ENCODE measurements at places on chromosomes 1 and 21.
A peak's percentile ranks its signal among the peaks of the same experiment; 100 is the strongest.

- DNase-seq: no peak
Observed at GRCh38 chr21:42183374-42184266, 35.3 kb upstream of the ABCG1 start.

DNA sequence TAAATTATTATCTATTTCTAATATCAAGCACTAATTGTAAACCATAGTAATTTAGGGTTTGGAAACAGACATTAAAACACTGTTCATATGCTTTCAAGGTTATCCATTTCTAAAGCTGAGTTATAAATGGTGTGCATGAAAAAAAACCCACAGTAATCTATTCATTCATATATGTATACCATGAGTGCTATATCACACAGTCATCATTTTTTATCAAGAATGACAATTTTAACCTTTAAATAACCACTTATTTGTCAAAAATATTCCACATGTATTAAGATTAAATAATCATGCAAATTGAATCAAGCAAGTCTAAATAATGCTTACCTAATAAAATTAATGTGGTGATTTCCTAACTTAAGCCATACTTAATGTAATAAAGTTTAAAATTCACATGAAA is 6.0 kb downstream of the ZSWIM5 start:
- no peak for DNase-seq

- DNase-seq: no peak
Observed at GRCh38 chr1:64251971-64252370, 48.5 kb downstream of the UBE2U start.

DNA sequence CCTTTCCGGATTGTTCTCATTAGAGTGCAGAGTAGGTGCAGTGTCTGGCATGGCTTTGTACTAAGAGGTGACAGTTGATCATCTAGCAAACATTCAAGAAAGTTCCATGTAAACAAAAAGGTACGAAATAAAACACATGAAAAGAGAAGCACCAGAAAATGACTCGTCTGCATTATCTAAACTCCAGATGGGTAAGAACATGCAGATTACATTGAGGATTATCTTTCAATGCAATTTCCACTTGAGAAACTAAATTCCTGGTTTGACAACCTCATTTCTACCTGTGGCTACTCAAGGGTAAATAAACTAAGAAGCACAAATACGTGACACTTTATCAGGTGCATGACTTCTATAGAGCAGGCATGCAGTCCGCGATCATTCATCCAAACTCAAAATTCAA is 17.6 kb downstream of the SLC30A10 start:
- no peak for DNase-seq

DNA sequence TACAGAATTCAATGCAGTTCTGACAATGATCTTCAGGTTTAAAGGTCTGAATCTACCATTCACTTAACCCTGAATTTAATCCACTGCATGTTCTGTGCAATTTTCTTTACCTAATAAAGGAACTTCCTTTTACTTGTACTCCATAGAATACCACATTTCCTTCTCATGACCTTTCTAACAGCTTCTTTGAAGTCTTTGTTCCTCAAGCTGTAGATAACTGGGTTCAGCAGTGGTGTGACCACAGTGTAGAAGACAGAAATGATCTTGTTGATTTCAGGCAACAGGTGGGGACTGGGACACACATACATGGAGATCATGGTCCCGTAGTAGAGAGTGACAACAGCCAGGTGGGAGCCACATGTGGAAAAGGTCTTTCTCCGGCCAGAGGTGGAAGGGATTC is 878 bp downstream of the OR11L1 start:
- no peak for DNase-seq

- DNase-seq: no peak
Observed at GRCh38 chr21:16070207-16070651, 340.4 kb downstream of the USP25 start.

DNA sequence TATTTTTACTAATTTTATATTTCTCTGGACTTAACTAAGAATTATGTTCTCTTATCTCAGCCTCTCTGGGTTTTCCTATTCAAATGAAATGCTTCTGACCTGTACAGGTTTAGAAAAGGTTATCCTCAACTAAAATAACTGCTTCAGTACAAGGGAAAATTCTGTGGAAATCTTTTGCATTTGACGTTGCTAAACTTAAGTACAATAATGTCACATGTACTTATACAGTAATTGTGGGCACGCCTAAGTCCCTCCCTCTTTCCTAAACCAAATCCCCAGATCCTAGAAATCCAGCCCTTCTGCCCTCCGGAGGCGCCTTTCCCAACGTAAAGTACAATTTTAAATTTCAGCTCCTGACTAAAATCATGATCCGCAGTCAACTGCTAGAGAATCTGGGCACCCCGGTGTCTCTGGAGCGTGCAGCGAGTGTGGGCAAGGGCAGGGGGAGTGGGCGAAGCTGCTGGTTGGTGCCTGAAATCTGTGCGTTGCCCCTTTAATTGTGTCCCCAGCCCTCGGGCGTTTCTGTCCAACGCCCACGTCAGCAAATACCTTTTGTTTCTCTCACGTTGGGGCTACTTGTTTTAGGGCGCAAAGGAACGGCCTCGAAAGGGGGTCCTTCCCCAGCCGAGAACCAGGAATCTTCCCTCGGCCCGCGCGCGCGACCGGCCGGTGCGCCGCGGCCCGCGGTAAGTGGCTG is at the start of gene ZBTB8A:
Gene ZBTB8A (plus strand): TSS at position 541 of the 697 bp plus-strand sequence. CDS start 53,505 bp downstream, outside the sequence.
- DNase-seq: no peak

DNA sequence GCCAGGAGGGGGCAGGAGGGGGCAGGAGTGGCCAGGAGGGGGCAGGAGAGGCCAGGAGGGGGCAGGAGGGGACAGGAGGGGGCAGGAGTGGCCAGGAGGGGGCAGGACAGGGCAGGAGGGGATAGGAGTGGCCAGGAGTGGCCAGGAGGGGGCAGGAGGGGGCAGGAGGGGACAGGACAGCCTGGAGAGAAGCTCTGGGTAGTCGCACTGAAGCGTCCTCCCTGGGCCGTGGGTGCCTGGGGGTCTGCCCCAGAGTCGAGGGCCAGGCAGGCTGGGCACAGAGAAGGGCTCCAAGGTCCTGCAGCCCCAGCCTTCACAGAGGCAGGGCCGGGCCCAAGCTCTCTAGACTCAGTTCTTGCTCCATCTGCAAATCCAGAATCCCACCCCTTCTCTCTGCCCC is 22.9 kb downstream of the MEGF6 start:
- no peak for DNase-seq

DNA sequence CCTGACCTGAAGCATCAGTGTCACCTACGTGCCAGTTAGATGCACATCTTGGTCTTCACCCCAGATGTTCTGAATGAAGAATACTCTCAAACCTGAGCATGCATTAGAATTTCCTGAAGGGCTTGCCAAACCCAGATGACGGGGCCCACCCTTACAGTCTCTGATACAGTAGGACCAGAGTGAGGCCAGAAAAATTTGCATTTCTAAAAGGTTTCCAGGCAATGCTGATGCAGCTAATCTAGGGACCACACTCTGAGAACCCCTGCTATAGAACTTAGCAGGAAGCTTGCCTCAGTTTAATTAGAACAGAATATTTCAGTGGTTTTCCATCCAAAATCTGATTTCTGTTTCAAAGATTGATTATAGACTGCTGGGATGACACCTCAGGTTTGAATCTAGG is 9.9 kb upstream of the CTBS start:
- DNase-seq: no peak

DNA sequence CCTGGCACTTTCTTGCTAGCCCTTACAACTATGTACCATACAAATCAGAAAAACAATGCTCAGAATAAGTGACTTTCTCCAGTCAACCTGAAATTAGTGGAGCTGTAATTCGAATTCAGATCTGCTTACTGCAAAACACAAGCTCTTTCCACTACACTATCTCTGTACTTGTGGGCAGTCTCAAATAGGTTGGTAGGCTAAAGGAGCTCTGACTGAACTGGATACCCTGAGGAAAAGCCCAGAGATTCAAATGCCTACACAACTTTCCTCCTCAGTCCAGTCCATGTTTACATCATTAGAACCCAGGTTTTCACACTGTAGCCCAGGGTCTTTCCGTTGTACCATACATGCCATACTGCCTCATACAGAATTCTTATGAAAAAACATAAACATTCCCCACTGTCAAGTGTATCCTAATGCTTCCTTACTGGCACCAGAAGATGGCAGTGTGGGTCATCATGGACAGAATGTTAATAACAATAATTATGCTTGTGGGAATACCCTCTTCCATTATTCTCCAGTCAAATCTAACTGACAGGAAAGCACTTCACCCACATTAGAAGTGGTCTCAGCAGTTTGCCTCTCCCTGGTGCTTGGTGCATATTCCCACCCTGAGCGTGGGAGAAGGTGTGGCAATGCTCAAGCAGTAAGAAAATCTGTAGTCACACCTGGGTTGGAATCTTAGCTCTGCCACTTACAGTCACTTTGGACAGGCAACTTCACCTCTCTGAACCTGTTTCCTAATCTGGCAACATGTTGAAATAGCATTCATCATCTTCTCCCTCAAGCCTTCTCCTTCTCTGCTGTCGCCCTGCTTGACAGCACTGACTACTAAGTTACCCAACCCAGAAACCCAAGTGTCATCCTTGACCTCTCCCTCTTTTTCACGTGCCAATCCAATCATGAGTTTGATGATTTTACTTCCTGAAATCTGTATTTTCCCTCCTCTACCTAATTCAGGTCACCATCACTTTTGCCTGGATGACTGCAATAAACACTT is 14.4 kb upstream of the ZFYVE9 start:
- no peak for DNase-seq

GRCh38 chr1:226786550-226786949 is 47.5 kb upstream of the ITPKB start:
- DNase-seq: no peak

GRCh38 chr1:162951553-162952315 is 90.8 kb upstream of the CCDC190 start:
- DNase-seq: no peak

- no peak for DNase-seq
Observed at GRCh38 chr1:98264727-98265126, 343.9 kb upstream of the DPYD start.

- DNase-seq: no peak
Observed at GRCh38 chr1:83619170-83619896, 379.6 kb downstream of the TTLL7 start.

- DNase-seq: no peak
Observed at GRCh38 chr21:34595457-34595856, 19.5 kb downstream of the RCAN1 start.

DNA sequence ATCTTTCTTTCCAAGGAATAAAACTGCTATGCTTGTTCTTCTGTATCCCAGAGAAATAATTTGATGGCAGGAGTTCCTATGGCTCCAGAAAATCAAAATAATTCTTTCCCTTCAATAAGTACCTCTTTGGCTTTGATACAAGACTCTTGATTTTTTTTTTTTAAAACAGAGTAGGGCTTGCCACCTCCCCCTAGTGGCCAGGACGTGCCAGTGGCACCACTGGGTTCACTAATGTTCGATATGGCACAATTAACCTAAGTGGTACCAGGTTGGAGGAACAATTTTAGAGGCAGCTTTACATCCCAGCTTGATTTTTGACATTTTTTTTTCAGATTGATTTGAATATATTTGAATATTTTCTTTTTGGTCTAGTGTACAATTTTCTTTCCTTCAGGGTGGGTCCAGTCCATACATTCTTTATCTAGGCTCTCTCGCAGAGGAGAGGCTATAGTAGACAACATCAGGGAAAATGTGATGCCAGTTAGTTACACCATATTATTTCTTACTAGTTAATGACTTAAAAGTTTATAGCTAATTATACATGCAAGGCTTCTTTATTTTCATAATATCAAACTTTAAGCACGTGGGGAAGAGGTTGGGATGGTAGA is 330.9 kb downstream of the S1PR1 start:
- peak; percentile 3 for DNase-seq

DNA sequence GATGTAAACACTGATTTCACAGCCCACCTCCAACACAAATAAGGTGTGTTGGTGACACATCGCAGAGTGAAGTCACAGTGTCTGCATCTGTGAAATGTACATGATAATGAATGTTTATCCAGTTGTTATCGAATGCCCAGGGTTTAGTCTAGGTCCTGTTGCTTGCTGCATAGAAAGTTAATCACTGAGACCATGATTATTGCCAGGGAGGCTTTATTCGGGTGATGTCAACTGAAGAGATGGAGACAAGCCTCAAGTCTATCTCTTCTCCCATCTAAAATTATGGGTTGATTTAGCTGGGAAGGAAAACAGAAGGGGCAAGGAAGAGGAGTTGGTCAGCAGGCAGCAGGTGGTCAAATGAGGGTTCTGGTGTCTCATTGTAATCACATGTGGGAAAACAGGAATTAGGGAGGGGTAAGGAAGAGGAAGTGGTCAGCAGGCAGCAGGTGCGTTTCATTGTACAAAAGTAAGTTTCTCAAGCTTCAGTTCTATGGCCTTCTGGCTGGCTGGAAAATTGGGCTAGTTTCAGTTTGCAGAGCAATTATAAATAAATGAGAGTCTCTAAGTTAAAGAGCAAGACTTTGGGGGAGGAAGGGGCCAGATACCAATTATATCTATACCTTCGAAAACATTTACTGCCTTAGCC is 146.3 kb upstream of the DNAH14 start:
- no peak for DNase-seq

DNA sequence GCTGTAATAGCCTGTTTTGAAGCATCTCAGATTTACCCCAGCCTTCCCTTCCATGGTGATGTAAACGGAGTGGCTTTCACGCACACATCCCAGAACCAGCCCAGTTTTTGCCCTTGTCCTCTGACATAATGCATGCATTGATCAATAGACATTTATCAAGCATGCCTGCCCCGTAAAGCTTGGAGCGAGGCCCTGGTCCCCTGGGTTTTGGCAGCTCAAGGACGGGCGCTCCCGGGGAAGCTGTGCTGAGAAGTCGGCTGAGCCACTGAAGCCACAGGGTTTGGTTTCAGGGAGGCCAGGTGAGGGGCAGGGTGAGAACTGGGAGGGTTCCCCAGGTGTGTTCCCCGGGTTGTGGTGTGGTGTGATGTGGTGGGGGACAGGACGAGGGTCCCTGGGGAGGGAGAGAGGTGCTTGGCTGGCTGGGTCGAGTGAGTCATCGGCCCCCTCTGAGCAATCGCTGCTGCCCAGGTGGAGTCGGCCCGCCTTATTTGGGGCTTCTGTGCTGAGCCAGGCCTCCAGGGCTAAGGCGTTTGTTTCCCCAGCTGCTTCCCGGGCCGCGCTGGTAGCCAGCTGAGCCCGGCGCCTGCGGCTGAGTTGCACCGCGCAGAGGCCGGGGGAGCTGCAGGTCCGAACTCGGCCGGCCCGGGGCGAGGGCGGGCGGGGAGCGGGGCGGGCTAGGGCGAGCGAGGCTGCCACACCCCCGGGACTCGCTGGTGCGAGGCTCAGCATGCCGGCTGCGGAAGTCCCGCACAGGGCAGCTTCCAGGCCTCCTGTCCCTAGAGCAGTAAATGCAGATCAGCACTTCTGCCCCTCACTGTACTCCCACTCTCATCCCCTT is 23.6 kb downstream of the ATP2B4 start:
- peak; percentile 87 for DNase-seq

DNA sequence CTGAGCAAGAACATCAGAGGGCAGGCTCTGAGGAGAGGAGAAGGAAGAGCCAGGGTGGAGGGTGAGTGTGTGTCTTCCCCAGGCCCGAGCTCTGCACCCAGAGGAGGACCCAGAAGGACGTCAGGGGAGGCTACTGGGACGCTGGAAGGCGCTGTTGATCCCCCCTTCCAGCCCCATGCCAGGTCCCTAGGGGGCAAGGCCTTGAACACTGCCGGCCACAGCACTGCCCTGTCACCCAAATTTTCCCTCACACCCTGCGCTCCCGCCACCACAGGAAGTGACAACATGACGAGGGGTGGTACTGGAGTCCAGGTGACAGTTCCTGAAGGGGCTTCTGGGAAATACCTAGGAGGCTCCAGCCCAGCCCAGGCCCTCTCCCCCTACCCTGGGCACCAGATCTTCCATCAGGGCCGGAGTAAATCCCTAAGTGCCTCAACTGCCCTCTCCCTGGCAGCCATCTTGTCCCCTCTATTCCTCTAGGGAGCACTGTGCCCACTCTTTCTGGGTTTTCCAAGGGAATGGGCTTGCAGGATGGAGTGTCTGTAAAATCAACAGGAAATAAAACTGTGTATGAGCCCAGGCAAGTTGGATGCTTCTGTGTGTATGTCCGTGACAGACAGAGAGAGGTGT is 17.1 kb downstream of the BCAN start:
- DNase-seq: no peak

Measured in T-helper 22 cell (primary cell).